Common myeloid progenitor, CD34-positive (primary cell): ENCODE measurements at places on chromosomes 6 and 20.
A peak's percentile ranks its signal among the peaks of the same experiment; 100 is the strongest.

DNA sequence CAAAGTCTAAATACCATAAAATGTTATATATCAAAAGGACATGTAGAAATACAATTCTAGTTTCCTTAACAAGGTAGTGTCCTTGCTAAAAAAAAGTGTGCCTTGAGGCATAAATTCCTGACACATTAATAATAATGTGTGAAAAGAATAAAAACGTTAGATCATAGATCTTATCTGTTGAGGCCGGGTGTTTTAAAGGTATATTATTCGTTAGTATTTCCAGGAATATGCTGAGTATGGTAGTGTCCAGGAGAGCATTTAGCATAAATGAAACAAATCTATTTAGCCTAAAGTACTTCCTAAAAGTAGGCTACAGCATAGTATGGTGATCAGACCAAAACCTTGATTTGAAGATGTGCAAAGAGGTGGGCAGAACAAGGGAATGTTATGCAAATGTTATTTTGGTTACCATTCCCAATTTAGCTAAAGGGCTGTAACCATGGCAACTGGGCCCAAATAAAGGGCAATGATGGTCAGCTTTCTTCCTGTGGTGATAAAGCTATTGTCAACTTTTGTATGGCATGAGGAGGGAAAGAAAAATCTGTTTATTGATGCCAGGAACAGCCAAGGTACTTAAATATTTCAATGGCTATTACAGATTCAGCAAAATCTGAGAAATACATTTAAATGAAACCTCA, 18.9 kb downstream of the MKKS start:
- H3K27me3 ChIP-seq, result no peaks in the 10 kb centered on the region
- H3K36me3 ChIP-seq, result peaks cover 11% of the 10 kb centered on the region
- H3K4me1 ChIP-seq, result peaks cover 6% of the 10 kb centered on the region
- no peak for DNase-seq
- H3K4me3 ChIP-seq, result no peak overlapping the region
- H3K27ac ChIP-seq, result no peak overlapping the region

GRCh38 chr20:59518881-59519706, 85.2 kb upstream of the PHACTR3 start:
- H3K36me3 ChIP-seq, result no peaks in the 10 kb centered on the region
- no peak overlapping the region for H3K27ac ChIP-seq
- peak; percentile 61 for DNase-seq
- H3K4me3 ChIP-seq, result no peak overlapping the region
- H3K27me3 ChIP-seq, result peaks cover 11% of the 10 kb centered on the region

- DNase-seq, result no peak
- no peak overlapping the region for H3K4me3 ChIP-seq
- no peaks in the 10 kb centered on the region for H3K27me3 ChIP-seq
Observed at GRCh38 chr6:18367371-18367770, 19.8 kb upstream of the RNF144B start.

- no peaks in the 10 kb centered on the region for H3K27me3 ChIP-seq
- no peak overlapping the region for H3K27ac ChIP-seq
- DNase-seq, result no peak
- H3K4me3 ChIP-seq, result no peak overlapping the region
- H3K36me3 ChIP-seq, result no peaks in the 10 kb centered on the region
- H3K4me1 ChIP-seq, result no peaks in the 10 kb centered on the region
Observed at GRCh38 chr6:124903797-124904196, 58.4 kb upstream of the RNF217 start.

GRCh38 chr6:35468181-35468979, at the start of gene RPL10A:
Gene RPL10A (plus strand): TSS chr6:35468401. CDS start chr6:35468435, 34 bp downstream.
- H3K4me3 ChIP-seq, result peak within 1 kb of the TSS; percentile 73
- peak within 1 kb of the TSS; percentile 88 for H3K27ac ChIP-seq
- H3K36me3 ChIP-seq, result peaks cover 2% of the 10 kb centered on the region
- peaks cover 31% of the 10 kb centered on the region for H3K4me1 ChIP-seq
- no peaks in the 10 kb centered on the region for H3K27me3 ChIP-seq

GRCh38 chr6:155011809-155012291, 16.7 kb downstream of the TIAM2 start:
- no peaks in the 10 kb centered on the region for H3K4me1 ChIP-seq
- H3K36me3 ChIP-seq, result no peaks in the 10 kb centered on the region
- no peak for DNase-seq
- H3K4me3 ChIP-seq, result no peak overlapping the region
- H3K27ac ChIP-seq, result no peak overlapping the region
- no peaks in the 10 kb centered on the region for H3K27me3 ChIP-seq

GRCh38 chr6:31794294-31794865, 1.2 kb downstream of the VARS1 start:
- H3K4me1 ChIP-seq, result peaks cover 49% of the 10 kb centered on the region
- DNase-seq, result no peak
- peak overlapping the region; percentile 92 for H3K27ac ChIP-seq

- DNase-seq, result no peak
- no peak overlapping the region for H3K4me3 ChIP-seq
- no peak overlapping the region for H3K27ac ChIP-seq
Observed at GRCh38 chr6:12178521-12178920, 111.6 kb upstream of the EDN1 start.

GRCh38 chr20:14065774-14066173, 70.5 kb downstream of the MACROD2 start:
- no peak overlapping the region for H3K27ac ChIP-seq
- no peak for DNase-seq
- H3K4me1 ChIP-seq, result no peaks in the 10 kb centered on the region
- H3K4me3 ChIP-seq, result no peak overlapping the region

GRCh38 chr6:3196770-3197169, 30.7 kb downstream of the TUBB2B start:
- H3K27ac ChIP-seq, result no peak overlapping the region
- H3K36me3 ChIP-seq, result no peaks in the 10 kb centered on the region
- H3K27me3 ChIP-seq, result no peaks in the 10 kb centered on the region
- H3K4me1 ChIP-seq, result no peaks in the 10 kb centered on the region
- peak; percentile 22 for DNase-seq

DNA sequence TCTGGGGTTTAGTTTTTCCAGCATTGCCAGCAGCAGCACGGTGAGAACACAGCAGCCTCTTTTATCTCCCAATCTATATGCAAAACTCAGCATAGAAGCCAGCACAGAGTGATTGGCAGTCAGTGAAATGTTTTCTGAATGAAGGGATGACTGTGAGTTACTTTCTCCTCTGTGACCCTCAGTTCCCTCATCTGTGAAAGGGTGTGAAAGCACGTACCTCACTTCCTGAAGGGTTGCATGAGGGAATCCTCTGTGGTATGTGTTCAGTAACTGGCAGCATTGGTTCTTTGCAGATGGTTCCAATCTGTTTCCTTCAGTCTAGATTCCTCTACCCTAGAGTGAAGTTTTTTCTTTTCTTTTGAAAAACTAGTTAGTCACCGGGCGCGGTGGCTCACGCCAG, 40.0 kb downstream of the EFCAB8 start:
- no peaks in the 10 kb centered on the region for H3K27me3 ChIP-seq
- no peak overlapping the region for H3K27ac ChIP-seq

- H3K4me1 ChIP-seq, result no peaks in the 10 kb centered on the region
- no peak for DNase-seq
Observed at GRCh38 chr6:166361077-166361429, 18.7 kb upstream of the SFT2D1 start.

DNA sequence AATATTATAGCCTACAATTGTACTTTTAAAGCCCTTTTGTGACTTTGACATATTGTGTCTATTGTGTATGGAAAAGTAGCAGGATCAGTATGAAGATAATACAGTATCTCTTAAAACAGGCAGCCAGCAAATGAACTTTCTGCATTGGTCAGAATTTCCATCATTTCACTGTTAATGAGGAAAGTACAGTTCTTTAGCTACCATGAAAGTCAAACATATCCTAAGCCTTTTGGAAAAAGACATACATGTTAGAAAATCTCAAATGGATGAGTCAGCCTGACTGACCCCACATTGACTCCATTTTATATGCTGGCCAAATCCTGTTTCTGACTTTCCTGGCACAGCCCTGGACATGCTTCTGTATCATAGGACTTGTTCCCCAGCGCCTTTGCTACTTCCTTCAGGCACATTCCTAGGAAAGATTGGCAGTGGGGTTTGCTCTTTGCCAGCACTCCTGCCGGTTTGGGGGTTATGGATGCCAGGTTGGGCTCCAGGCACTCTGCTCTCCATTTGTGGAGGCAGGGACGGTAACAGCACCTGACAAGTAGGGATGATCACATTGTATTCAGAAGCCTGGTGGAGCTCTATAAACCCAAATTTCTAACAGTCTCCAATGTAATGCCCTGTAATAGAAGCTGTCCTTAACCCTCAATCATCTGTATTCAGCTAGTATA, 43.7 kb downstream of the TOP1 start:
- DNase-seq, result no peak
- peaks cover 5% of the 10 kb centered on the region for H3K36me3 ChIP-seq
- peak overlapping the region; percentile 54 for H3K27ac ChIP-seq
- peak overlapping the region; percentile 23 for H3K4me3 ChIP-seq
- H3K27me3 ChIP-seq, result no peaks in the 10 kb centered on the region
- H3K4me1 ChIP-seq, result peaks cover 44% of the 10 kb centered on the region

- H3K36me3 ChIP-seq, result no peaks in the 10 kb centered on the region
- no peak overlapping the region for H3K27ac ChIP-seq
- H3K27me3 ChIP-seq, result no peaks in the 10 kb centered on the region
- H3K4me3 ChIP-seq, result no peak overlapping the region
- peaks cover 28% of the 10 kb centered on the region for H3K4me1 ChIP-seq
Observed at GRCh38 chr6:130529569-130530149, 163.8 kb downstream of the TMEM200A start.

- no peak for DNase-seq
- no peaks in the 10 kb centered on the region for H3K36me3 ChIP-seq
- no peak overlapping the region for H3K4me3 ChIP-seq
- H3K4me1 ChIP-seq, result no peaks in the 10 kb centered on the region
Observed at GRCh38 chr6:8845690-8846089, 410.3 kb upstream of the SLC35B3 start.

DNA sequence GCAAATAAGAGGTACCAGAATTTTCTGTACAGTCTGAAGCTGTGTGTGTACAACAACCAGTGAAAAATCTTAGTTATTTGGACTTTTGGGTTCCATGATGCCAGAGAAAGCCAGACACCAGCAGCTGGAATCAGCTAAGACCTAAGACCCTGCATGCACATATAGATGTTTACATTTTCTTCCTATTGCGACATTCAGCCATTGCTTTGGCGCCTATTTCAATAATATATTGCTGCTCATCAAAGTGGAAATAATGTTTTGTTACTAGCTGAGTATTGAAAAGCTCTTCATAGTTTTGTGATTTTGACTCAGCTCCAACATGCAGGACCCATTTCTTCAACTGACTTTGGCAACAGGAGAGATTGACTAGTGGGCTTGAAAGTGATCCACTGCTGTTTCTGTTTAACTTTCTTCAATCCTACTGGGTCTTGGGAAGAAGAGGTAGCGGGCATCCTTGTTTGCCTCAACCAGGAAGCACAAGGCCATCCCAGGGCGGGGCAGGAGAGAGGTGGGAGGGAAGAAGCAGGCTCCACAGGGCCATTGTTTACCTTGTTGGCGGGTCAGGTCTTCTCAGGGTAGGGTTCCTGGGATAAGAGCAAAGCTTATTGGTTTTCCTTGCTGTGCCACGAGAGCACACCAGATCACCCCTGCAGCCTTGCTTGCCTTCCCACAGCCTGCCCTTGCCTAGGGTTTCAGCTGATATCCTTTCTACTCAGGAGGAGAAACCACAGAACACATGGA, 101.3 kb upstream of the ESR1 start:
- peaks cover 6% of the 10 kb centered on the region for H3K4me1 ChIP-seq
- no peaks in the 10 kb centered on the region for H3K27me3 ChIP-seq
- no peak overlapping the region for H3K4me3 ChIP-seq
- no peak for DNase-seq
- no peak overlapping the region for H3K27ac ChIP-seq
- H3K36me3 ChIP-seq, result no peaks in the 10 kb centered on the region

GRCh38 chr6:116840091-116840490, 11.2 kb upstream of the GPRC6A start:
- DNase-seq, result no peak
- no peaks in the 10 kb centered on the region for H3K27me3 ChIP-seq
- no peak overlapping the region for H3K4me3 ChIP-seq
- H3K36me3 ChIP-seq, result no peaks in the 10 kb centered on the region
- H3K27ac ChIP-seq, result no peak overlapping the region

GRCh38 chr6:142947714-142948480, 2.9 kb upstream of the HIVEP2 start:
- peaks cover 30% of the 10 kb centered on the region for H3K4me1 ChIP-seq

DNA sequence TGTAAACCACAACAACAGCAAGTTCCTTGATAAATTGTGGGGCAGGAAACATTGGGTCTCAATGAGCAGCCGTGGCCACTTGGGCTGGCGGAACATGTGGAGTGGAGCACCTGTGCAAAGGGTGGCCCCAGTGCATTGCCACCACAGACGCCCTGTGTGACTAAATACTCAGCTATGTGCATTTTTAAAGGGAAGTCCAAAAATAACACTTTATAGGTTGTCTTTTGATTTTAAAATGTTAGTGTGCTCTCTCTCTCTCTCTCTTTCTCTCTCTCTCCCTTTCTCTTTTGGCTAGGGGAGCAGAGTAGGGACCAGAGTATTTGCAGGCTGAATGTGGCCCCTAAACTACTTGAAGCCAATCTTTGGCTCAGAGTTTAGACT, 236.3 kb downstream of the BCAS1 start:
- no peak for DNase-seq
- H3K36me3 ChIP-seq, result no peaks in the 10 kb centered on the region
- H3K27me3 ChIP-seq, result no peaks in the 10 kb centered on the region
- H3K27ac ChIP-seq, result no peak overlapping the region
- no peak overlapping the region for H3K4me3 ChIP-seq

- H3K27ac ChIP-seq, result no peak overlapping the region
- H3K27me3 ChIP-seq, result no peaks in the 10 kb centered on the region
- H3K4me3 ChIP-seq, result no peak overlapping the region
- no peak for DNase-seq
- no peaks in the 10 kb centered on the region for H3K36me3 ChIP-seq
Observed at GRCh38 chr6:35248300-35248699, 11.2 kb upstream of the ZNF76 start.

GRCh38 chr6:107712665-107713551, 111.2 kb downstream of the SCML4 start:
- H3K27me3 ChIP-seq, result no peaks in the 10 kb centered on the region
- H3K36me3 ChIP-seq, result no peaks in the 10 kb centered on the region
- H3K4me3 ChIP-seq, result peak overlapping the region; percentile 39

DNA sequence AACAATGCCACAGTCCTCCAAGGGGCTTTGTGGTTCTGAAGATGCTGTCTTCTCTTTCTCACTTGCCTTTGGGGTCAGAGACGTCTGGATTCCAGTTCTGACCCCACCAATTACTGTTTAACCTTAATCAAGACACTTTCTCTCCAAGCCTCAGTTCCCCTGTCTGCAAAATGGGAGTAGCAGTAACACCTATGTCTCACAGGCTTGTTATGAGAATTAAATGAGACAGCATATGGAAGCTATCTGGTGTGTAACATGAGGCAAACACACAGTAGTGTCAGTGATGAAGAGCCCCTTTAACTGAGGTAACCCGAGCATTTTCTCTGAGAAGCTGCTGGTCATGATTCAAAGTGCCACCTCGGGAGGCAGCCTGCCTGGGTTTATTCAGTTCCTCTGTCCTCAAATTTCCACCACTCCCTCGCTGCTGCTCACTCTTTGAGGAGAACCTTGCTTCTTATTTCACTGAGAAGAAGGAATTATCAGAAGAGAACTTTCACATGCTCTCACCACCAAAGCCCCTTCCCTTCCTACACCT, 11.7 kb downstream of the PPIL1 start:
- H3K36me3 ChIP-seq, result peaks cover 8% of the 10 kb centered on the region
- no peak for DNase-seq

GRCh38 chr6:165543781-165544180, 119.3 kb downstream of the PDE10A start:
- H3K27ac ChIP-seq, result no peak overlapping the region
- no peaks in the 10 kb centered on the region for H3K27me3 ChIP-seq
- no peak for DNase-seq
- no peak overlapping the region for H3K4me3 ChIP-seq
- no peaks in the 10 kb centered on the region for H3K36me3 ChIP-seq

- H3K27ac ChIP-seq, result no peak overlapping the region
- DNase-seq, result no peak
- no peaks in the 10 kb centered on the region for H3K36me3 ChIP-seq
- no peaks in the 10 kb centered on the region for H3K4me1 ChIP-seq
- H3K4me3 ChIP-seq, result no peak overlapping the region
- no peaks in the 10 kb centered on the region for H3K27me3 ChIP-seq
Observed at GRCh38 chr6:127051571-127052260, 66.8 kb upstream of the RSPO3 start.
